Common myeloid progenitor, CD34-positive (primary cell): ENCODE measurements at places on chromosomes 1 and 21.

DNA sequence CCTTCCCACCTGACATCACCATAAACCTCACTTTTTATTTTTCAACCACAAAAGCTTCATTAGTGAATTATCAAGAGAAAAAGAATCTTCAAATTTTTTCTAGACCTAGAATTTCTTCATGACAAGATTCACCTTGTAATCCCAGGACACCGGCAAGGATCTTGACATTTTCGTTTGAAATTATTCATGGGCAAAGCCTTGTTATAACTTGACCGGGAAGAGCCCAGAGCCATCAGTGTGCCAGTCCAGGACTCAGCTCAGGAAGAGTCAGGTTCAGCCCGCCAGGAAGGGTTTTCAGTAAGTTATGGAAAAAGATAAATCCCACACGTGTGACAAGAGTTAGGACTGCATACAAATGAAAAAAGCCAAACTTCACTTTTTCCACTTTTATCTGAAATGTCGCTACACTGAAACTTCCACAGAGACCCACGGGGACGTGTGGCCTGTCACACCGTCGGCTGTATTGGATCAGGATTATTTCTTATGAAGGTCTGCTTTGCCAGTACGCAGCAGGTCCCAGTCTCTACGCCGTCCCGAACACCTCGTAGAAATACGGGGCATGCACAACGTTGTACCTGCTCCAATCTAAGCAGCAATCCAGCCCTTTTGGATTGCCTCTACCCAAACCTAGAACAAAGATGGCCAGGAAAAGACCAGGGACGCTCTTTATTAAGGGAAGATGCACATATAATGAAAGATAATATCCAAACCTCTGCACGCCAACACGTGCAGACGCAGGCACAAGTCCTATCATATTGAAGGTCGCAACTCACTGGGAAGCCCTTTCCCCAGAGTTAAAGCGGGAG, 916 bp downstream of the F3 start:
- DNase-seq, result no peak

- no peak for DNase-seq
These were observed 20.7 kb downstream of the KCNA10 start for GRCh38 chr1:110498270-110498669.

GRCh38 chr1:203036537-203036936, 10.2 kb downstream of the PPFIA4 start:
- DNase-seq, result no peak

GRCh38 chr1:169099561-169099960, 6.9 kb upstream of the ATP1B1 start:
- DNase-seq, result no peak

DNA sequence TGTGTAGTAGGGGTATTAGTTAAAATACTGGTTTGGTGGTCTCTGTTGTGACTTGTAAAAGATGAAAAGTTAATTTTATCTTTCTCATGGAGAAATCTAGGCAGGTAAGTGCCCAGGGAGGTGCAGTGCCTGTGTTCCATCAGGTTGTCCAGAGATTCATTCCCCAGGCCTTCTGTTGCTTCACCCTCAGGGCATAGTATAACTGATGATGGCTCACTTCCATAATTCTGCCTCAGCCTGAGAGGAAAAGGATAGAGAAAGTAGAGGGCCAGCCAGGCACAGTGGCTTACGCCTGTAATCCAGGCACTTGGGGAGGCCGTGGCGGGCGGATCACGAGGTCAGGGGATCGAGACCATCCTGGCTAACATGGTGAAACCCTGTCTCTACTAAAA, 153.9 kb downstream of the FMN2 start:
- DNase-seq, result no peak

DNA sequence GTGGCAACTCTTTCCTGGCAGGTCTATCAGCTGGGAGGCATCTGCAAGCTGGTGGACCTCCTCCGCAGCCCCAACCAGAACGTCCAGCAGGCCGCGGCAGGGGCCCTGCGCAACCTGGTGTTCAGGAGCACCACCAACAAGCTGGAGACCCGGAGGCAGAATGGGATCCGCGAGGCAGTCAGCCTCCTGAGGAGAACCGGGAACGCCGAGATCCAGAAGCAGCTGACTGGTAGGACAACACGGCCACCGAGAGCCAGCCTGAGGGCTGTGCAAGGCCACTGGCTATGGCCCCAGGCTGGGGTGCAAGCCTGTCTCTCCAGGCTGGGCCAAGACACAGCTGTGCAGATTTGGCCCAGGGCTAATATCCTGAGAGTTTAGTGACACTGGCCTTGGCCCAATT, 34.2 kb downstream of the PKP1 start:
- DNase-seq, result no peak

GRCh38 chr1:32240140-32240951, 6.7 kb upstream of the FAM167B start:
- DNase-seq, result peak; percentile 54

GRCh38 chr1:91774520-91775203, 111.3 kb downstream of the TGFBR3 start:
- no peak for DNase-seq

DNA sequence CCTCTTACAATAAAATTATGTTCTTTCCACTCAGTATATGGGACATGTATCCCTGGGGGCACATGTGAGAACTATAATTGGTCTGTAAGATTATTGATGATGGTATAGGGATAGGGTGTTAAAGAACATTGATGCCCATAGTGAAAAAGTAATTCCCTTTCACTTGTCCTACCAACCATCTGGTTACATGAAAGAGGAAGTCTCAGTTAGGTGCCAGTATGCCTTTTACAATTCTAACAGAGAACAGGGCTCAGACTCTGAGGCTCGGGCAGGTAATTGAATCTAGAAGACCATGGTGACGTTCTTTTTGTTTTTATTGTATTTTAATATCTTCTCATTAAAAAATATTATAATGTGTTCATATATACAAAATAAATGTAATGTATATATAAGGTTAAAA, 113.6 kb downstream of the FGGY start:
- DNase-seq, result no peak

DNA sequence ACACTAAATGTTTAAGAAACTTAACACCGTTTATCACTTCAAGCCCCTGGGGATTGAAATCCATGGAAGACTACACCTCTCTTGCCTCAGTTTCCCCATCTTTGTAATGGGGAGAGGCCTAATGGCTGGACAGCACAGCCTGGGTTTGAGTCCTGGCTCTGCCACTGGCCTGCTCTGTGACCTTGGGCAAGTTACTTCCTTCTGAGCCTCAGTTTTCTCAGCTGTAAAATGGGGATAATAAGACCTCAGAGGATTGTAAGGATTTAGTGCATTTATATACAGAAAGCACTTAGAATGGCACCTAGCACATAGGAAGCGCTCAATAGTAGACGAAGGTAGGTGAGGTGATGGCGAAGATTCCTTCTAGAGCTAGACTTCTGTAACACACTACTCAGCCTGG, 5.5 kb downstream of the AGTRAP start:
- no peak for DNase-seq

- DNase-seq, result no peak
These were observed 77.8 kb upstream of the PRMT6 start for GRCh38 chr1:106978477-106979322.

DNA sequence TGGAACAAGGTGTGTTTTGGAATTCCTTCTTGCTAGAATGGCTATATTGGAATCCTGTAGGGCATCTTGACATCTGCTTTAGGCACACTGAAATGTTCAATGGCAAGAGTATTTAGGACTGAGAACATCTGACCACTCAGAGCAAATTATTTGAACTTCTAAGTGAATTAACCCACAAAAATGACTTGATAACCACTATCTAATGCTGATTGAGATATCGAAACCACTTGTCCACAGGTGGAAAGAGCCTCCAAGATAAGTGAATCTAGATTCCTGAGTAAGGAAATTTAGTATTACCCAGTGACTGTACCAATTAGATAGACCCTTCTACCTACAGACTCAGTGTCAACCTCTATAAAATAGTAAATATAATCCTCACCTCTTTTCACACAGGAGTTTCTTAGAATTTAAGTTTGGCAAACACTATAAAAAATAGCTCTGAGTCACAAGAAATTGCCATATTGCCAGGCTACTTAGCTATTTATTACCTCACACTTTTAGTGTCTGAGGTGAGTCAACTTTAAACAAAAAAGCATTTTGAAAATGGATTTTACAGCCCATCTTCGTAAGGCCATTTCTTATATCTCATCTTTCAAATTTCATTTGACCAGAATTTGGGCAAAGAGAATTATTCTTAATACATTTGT, 421.8 kb downstream of the PTBP2 start:
- no peak for DNase-seq

DNA sequence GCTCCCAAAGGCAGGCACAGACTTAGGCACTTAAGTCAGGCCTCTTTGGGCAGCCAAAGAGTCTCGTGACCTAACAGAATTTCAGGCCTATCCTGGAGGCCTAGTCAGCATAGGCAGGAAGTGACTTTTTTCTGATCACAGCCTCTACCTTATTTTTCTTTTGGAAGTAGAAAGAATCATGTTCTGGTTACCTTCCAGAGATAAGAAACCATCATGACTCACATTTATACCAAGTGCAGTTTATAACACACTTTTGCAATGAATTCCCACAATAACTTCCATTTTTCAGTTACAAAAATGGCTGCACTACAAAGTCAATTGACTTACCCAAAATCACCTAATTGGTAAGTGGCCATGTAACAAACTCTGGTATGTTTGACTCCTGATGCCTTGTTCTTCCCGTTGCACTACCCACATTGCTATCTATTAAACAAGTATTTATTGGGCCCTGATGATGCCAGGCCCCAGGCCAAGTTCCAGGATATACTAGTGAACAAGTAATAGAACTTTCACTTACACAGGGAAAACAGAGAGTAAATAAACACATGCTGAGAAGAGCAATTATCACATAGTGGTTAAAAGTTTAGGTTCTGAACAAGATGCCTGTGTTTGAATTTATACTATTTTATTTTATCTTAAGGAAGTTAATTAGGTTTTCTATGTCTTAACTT, 74.3 kb downstream of the SH3GLB1 start:
- DNase-seq, result no peak

DNA sequence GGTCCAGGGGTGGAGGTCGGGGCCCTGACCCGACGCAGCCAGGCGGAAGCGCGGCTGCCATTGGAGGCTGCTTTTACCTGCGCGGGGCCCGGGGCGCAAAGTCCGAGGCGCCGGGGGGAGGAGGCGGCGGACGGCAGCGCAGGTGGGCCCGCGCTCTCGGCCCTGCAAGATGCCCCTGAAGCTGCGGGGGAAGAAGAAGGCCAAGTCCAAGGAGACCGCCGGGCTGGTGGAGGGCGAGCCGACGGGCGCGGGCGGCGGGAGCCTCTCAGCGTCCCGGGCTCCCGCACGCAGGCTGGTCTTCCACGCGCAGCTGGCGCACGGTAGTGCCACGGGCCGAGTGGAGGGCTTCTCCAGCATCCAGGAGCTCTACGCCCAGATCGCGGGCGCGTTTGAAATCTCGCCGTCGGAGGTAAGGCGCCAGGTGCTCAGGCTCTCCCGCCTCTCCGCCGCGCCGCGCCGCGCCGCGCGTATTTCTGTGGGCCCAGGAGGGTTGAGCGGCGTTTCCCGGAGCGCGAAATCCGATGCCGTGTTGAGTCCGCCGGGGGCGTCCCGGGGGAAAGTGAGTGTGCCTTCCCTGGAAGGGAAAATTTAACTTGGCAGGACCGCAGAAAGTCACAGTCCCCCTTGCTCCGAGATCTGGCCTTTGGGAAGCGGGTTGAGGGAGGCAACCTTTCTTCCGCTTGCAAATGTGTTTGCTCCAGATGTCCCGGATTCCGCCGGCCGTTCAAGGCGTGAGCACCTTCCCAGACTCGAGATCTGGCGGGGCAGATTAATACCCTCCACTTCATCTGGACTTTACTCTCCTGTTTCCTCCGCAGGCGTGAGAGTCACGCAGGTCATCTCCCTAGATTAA, at the start of gene GIPC2:
TSS of gene GIPC2 (plus strand) at position 41 of the 853 bp plus-strand sequence. CDS start at position 170, 129 bp downstream.
- DNase-seq, result no peak

GRCh38 chr1:70994753-70995268, 52.8 kb downstream of the PTGER3 start:
- peak; percentile 4 for DNase-seq

DNA sequence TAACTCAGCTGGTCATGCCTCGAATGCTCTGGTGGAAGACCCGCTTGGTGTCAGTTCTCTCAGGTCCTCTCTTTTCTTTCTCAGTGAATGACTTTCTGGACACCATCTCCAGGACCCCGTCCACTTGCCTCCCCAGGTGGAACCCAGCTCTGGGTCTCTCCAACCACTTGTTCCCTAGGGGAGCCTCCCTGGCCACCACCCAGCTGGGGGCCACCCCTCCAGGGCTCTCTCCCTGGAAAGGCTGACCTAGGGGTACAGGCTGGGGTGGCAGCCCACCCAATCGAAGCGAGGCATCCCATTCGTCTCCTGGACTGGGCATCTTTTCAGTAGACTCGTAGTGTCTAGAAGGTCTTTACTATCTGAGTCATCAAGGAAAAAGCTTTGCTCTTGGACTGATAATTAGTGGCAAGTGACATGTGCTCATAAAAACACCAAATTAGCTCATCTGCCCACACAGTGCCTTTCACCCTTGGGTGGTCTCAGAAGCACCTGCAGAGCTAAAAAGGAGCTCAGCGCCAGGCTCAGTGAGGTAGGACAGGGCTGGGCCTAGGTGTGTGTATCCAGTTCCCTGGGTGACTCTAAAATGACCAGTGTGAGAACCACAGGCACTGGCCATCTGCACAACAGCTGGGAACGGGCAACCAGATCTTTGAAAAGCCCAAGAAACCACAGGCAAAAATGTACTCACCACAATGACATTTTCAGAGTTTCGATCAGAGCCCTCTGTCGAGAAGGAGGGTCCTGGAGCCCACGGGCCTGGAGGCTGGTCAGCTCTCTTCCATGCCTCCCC, 2.4 kb upstream of the PDXK start:
- no peak for DNase-seq

DNA sequence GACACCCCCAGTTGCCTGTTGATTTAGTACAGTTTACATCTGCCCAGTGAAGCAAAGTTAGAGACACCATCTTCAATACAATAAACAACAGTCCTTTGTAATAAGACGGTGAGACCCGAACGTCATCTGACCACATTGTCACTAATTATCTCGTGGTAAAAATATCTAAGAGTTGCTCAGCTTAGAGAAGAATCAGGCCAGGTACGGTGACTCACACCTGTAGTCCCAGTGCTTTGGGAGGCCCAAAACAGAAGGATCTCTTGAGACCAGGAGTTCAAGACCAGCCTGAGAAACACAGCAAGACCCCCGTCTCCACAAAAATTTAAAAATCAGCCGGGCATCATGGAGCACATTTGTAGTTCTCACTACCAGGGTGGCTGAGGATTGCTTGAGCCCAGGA, 53.5 kb downstream of the CD34 start:
- DNase-seq, result no peak

DNA sequence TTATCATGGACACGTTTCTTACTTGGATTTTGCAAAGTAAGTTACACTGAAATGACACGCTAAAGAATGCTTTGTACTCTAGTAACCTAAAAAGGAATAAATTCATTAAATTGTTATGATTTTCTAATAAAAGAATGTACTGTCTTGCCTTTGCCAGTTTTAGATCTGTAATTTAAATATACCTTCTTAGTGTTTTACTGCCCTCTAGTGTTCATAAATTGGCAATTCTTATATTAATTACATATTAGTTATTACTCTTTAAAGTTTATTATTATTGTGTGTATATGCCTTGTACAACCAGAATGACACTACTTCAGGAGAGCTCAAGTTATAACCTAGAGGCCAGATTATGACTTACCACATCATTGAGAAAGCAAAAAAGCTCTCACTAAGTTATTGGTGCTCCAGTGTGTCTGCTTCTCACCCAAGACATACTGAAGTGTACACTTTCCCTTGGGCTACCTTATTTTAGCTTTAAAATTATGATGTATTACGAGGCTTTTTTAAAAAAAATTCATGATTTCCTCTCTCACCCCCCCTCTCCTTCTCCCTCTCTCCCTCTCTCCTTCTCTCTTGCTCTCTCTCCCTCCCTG, 169.9 kb downstream of the HS2ST1 start:
- DNase-seq, result peak; percentile 53

- DNase-seq, result no peak
These were observed 6.6 kb downstream of the HEYL start for GRCh38 chr1:39632682-39633417.

- peak; percentile 47 for DNase-seq
These were observed 55.6 kb downstream of the L1TD1 start for GRCh38 chr1:62250126-62250726.
